NCI-H510A treated with DMSO at 0.1 percent for 48 hours (cell line): ENCODE measurements at places on chromosomes 5 and 9.

DNA sequence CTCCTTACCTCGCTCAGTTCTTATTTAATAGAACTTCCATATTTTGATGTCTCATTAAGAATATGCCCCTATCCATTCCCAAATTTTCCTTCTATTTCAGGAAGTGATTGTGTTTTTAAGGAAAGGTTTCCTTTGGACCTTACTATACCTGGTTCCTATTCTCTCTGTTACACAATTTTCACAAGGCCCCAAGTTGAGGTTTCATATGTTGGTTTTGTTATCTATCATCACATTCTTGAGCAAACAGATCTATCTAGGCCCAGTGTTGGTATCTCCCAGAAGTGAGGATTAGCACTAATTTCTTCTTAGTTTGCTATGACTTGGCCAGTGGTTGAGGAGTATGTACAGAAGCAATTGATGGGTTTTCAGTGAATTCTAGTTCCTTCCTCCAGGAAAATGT is 41.5 kb downstream of the ALG2 start:
- no peak for DNase-seq

- DNase-seq: no peak
Measured at GRCh38 chr9:4152876-4153275, 147.0 kb downstream of the GLIS3 start.

GRCh38 chr5:113123618-113124017 is 147.0 kb downstream of the DCP2 start:
- no peak for DNase-seq

- no peak for DNase-seq
Measured at GRCh38 chr5:152607401-152608160, 202.5 kb upstream of the NMUR2 start.

DNA sequence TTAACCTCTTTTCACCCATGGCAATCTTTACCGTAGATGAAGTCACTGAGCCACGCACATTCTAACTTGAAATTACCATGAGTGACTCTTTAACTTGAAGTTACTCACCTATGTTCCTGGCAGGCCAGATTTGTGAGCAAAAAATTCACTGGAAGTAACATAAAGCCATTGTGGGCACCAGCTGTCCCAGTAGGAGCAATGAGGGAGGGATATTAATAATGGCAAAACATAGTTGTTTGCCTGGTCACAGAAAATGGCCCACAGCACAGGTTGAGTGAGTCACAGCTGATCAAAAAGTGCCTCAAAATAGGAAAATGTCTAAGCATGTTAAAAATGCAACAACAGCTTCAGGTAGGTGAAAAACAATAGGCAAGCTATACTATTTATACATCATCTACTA is 146.6 kb downstream of the EFNA5 start:
- DNase-seq: no peak

- DNase-seq: no peak
Measured at GRCh38 chr9:38337181-38337580, 55.3 kb upstream of the ALDH1B1 start.
